ENCODE measurements at places on chromosomes 7 and 10.

DNA sequence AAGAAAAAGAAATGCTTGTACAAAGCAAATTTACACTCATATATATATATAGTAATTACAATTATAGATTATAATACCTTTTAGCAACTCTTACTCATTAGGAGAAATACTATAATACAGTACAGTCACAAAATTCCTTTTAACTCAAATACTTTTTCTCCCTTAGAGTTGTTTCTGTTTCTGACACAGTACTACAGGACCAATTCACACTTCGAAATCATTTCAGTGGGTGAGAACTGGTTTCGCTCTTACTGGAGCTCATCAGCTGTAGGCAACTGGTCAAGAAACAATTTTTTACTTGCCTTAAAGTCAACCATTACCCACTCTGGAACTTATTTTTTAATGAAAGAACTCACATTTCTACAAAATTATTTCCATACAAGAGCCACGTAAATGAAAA lies 6.0 kb downstream of the CCDC186 start:
- DNase-seq, result no peak

- no peak for DNase-seq
Measured at GRCh38 chr7:72925546-72926120, 738 bp downstream of the POM121 start.

GRCh38 chr7:50448823-50449222 lies 1.3 kb downstream of the FIGNL1 start:
- DNase-seq, result no peak

DNA sequence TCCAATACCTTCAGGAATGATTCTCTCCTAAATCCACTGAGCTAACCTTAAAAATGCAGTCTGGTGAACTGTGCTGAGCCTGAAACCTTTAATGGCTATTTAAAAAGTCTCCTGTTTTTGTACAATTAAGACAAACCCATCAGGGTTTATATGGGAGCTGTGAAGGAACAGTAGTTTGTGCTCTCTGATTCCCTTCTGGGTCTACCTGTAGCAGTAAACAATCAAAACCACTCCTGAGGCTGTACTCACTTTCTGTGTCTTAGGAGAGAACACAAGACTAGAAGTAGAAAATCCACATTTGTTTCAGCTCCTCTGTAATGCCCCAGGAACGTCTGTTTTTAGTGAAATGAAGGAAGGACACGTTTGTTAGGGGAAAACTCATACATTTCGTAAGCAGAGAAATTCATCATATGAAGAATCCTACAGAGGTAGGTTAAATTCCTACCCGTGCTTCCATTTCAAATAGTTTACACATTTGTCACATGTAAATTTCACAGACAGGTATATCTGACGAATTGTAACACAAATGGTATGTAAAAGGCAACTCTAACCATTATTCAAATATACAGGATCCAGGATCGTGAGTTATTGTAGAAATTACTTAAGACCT lies 2.6 kb downstream of the CUX1 start:
- DNase-seq, result no peak

DNA sequence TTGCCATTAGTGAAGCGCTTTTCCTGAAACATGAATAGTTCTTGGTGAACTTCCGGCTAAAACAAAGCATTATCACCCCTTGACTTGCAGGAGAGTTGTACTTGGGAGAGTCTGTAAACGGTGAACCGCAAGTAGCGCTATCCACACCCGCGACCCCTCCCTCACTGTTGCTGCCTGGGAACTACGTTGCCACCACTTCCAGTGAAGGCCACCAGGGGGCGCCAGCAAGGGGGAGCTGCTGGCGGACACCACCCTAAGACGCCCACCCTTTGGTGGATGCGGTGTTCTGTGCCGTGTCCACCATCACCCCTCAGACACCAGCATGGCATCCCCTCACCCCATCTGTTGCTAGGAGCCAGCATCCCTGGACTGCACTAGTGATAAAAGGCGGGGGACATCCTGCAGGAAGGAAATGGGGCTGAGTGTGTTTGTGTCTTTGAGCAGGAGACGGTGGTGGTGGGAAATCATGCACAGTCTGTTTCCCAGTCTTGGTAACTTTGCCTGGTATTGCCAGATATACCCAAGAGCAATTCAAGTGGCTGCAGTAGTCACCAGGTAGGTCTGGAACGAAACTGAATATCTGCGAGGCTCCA lies 298.2 kb downstream of the FRMD4A start:
- DNase-seq, result no peak

DNA sequence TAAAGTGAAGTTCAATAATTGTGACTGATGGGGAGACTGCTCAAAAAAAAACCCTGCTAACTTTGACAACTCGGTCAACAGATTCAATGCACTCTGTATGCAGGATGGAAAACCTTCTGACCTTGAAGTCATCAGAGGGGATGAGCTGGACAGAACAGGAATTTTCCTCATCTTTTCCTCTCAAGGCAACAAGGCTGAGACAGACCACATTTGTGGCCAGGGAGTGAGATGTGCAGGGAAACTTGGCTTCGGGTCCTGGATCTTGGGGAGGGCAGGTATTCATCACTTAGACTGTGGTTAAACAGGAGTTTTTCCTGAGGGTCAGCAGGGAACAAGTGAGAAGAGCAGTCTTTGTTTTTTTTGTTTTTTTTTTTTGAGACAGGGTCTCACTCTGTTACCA lies 100.6 kb downstream of the BAMBI start:
- DNase-seq, result no peak

DNA sequence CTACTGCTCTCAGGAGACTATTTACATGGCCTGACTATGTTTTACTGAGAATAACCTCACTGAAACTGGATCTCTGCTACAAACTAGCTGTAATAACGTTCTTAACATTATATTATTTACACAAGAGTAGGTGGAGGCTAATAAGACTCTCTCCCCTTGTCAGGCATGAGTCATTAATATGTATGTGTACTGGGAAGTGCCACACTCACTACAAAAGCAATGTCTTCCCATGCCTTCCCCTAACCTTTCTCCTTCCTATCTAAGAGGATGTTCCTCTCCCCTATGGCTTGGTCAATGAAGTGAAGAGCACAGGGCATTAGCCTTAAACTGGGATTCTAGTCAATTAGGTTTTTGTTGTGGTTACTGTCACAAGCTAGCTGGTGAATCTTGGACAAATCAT lies 147.9 kb downstream of the DGKB start:
- no peak for DNase-seq

GRCh38 chr7:151827620-151828019 lies 49.3 kb downstream of the PRKAG2 start:
- no peak for DNase-seq

DNA sequence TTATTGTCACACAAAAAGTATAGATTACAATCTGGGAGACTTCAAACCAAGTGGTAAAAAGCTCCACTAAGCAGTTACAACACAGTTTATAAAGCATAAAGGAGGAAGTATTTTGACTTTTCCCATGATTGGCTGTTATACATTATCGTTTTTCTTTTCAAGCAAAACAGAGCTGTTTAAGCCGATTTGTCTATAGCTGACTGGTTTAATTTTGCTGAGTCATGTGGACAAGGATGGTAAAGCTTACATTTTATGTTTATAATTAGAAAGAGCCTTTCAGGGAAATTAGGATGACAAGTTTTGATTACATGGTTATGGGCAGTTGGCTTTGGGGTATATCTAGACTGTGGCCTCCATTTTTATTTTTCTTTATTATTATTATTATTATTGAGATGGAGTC lies 152.5 kb upstream of the STK17A start:
- no peak for DNase-seq

- DNase-seq, result peak; percentile 36
Measured at GRCh38 chr7:2567679-2568278, 9.0 kb downstream of the IQCE start.

DNA sequence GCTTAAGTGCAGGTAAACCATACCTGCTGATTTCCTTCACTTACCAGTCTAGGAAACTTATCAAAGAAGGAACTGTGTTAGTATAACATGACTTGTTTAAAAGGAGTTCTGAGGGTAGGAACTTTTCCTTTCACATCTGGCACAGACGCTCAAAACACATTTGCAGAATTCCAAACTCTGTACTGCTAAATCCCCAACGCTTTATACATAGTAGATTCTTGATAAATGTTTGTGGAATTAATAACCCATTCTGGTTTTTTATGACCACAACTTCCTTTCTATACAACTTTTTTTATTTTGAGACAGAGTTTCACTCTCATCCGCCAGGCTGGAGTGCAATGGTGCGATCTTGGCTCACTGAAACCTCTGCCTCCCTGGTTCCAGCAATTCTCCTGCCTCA lies 7.7 kb upstream of the TRUB1 start:
- no peak for DNase-seq

DNA sequence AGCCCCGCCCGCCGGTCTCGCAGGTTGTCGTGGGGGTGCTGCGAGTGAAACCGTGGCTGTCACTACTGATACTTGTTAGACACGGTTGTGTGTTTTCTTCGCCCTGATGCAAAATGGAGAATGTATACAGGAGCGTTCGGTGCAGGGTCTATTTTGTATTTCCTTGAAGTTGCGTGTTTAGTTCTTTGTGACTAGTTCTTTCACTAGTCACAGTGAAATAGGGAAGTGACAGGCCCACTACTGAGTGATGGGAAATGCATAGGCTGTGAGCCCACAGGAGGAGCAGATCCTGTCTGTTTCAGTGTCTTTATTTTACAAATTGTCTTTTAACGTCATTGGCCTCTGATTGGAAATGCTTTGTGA lies 675 bp downstream of the ABRAXAS2 start:
- no peak for DNase-seq

DNA sequence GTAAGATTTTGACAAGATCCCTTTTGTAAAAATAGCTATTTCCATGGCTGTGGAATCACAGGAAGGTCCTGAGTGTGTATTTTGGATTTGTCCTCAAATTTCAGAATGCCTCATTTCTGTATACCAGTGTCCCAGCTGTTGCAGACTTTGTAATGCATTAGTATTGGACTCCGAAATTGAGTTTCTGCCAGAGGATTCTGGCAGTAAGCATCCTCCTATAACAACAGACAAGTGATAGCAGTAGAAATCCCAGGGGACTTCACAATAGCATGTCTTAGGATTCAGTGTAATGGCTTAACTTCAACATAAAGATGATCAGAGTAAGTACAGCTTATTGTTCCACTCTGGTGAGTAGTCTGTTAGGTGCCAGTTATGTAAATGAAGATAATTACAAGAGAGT lies 104.6 kb downstream of the FOXP2 start:
- no peak for DNase-seq

Measured in bone marrow (tissue), 2 donors.